Central memory CD4-positive, alpha-beta T cell (primary cell): ENCODE measurements at places on chromosomes 16 and 17.

- DNase-seq, result no peak
Measured at GRCh38 chr17:6374271-6374691, 60.6 kb downstream of the AIPL1 start.

DNA sequence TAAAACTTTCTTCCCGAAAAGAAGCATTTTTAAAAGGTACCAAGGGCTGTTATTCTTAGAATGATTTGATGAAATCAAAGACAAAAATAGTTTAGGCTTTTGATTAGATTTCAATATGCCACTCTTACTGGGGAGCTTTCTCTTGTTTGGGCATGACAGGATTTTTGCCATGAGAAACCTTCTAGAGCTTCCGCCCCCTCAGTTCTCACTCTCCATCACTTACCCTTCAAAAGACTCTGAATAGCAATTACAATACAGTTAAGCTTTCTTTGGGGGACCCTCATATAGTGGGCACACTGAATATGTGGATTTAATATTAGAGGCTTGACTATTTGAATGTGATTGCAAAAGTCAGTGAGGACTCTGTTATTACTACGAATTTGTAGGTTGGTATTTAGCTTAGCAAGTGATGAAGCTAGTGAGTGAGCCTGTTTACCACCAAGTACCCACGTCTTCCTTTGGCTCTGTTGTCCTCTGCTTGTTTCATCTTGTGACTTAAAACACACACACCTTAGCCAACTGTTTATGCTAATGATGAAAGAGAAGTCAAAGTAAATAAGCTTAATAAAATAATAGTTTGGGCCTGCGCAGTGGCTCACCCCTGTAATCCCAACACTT lies 158.7 kb upstream of the TBX2 start:
- DNase-seq, result no peak

DNA sequence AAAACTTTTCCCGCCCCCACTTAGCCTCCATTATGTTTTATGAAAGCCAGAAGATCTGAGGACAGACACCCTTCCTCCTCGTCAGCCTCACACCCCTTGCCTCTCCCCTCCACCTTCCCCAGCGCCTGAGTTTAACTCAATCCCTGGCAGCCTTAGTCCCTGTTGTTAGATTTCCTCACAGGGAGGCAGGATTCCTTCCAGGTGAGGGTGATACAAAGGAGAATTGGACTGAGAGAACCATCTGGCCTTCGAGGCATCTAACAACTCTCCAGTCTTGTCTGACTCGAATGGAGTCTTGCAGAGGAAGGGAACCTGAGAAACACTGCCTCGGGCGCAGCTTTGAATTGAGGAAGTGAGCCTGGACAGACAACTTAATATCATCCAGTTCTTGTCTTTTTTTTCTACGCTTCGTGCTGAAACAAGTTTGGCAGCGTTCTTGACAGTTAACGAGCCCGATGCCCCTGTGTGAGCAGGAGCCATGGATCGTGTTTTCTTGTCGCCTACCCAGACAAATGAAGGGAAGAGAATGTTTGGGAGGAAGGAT lies 1.3 kb upstream of the ZNF768 start:
- no peak for DNase-seq

DNA sequence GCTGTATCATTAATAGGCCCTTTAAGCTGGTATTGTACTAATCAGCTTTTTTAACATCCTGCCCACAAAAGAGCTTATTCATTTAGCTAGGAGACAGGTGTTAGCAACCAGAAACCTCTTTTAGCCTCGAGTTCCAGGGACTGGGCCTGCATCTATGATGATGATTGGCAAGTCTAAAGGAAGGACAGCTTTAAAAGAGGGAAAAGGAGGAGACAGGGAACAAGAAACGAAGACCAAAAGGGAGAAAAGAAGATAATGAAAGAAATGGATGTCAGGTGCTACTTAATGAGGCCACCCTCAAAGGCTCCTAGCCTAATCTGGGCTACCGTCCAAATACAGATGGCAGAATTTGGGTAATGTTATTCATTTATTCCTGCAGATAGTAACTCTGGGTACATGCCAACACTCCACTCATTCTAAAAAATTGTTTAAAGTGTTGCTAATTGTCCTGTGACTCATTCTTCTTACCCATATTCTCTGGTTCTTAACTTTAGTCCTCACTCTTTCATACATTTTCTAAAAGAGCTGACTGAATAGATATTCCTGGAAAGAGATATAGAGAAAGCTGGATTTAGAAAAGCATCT lies 18.7 kb upstream of the RFFL start:
- peak; percentile 8 for DNase-seq

GRCh38 chr17:41026715-41027471 lies at the start of gene KRTAP1-5:
KRTAP1-5 (minus strand) TSS chr17:41027208; CDS start chr17:41027155, 53 bp downstream.
- DNase-seq, result no peak

GRCh38 chr16:63442246-63442645 lies 1406.0 kb upstream of the CDH8 start:
- DNase-seq, result no peak

DNA sequence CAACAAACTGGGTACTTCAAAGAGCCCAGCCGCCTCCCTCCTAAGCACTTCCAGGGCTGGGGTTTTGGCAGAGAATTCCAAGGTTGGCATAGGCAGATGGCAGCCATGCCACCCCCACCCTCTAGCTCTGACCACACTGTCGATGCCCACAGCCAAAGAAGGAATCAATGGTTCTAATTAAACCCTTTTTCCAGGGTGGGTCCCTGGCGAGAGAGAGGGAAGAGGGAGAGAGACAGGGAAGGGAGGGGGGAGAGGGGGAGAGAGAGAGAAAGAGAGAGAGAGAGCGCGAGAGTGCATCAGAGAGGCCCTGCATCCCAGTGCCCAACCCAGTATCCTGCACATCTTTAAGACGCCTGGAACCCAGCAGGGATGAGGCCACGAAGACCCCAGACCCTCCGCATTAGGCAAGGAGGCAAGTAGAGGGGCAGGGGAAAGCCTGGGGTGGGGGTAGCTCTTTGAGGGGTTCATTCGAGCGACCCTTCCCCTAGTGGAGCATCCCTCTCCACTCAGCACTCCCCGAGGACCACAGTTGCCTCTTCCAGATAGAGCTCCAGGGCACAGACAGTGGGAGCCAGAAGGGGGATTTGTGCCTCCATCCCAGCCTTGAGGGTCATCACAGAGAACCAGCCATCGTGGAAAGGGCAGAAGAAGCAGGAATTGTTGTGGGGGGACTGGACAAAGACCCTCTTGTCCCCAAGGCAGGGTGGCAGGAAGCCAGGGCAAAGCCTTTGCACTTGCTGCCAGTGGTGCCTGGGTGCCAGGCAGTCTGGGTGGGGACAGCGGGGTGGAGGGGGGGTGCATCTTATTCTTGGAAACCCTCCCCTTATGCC lies 2.6 kb downstream of the SRCIN1 start:
- DNase-seq, result no peak

- DNase-seq, result no peak
Measured at GRCh38 chr17:80673152-80673920, 128.7 kb downstream of the RPTOR start.

- DNase-seq, result no peak
Measured at GRCh38 chr16:71464231-71464630, 2.2 kb upstream of the ZNF23 start.

DNA sequence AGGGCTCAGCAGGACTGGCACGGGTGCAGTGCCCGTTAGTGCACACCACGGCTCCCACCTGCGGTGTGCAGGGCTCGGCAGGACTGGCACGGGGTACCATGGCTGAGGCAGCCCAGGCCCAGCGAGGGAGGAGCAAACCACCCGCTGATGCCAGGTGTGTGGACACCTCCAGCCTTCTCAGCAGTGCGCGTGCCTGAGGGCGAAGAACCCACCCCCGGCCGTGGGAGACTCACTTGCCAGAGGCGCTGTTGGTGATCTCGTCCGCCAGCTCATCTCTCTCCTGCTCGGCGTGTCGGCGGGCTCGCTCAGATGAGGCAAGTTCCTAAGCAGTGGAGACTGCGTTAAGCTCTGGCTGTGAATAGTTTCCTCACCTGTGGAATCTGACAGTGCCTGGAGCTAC lies 45.4 kb downstream of the NDEL1 start:
- DNase-seq, result no peak

DNA sequence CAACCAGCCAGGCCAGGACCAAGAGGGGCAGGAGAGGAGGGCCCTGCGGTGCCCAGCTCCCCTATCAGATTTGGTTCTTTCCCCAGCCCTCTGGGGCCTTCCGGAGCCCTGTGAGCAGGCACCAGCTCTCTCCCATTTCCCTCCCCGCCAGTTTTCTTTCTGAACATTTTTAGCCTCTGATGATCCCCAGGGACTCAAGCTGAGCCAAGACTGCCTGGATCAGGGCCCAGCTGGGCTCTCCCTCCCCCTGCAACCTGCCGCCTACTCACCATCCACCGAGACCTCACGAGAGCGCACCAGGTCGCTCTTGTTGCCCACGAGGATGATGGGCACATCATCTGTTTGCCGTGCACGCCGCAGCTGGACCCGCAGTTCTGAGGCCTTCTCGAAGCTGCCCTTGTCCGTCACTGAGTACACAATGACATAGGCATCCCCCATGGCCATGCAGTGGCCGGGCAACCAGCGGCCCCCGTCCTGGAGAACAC lies 2.0 kb downstream of the RRAD start:
- DNase-seq, result no peak

DNA sequence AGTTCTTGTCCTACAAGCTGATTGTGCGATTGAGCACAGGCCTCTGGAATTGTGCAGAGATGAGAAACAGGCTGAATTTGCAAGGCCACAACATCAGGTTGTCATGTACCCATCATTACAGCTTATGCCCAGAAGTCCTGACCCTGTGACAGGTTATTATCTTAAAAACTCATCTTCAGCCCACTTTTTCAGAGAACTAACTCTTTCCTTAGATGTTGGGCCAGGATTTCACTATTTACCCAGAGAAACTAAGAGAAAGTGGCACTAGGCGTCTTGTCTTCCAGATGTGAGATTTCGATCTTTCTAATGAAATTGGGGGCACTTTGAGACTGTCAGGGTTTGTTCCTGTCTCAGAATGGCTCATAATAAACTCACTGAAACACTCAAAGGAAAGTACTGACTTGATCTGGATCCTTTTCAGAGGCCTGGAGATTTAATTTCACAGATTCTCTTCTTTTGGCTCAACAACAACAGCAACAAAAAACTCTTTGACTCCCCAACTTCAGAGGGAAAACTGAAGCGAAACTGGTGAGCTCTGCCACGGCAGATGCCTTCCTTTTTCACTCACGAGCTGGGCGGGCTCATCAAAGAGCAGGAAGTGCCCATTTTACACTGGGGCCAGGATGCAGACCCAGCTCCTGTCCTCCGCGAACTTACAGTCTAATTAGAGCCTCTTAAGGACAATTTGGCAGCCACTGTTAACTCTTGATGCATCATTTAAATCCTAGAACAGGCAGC lies 17.7 kb upstream of the SLC12A3 start:
- DNase-seq, result no peak

DNA sequence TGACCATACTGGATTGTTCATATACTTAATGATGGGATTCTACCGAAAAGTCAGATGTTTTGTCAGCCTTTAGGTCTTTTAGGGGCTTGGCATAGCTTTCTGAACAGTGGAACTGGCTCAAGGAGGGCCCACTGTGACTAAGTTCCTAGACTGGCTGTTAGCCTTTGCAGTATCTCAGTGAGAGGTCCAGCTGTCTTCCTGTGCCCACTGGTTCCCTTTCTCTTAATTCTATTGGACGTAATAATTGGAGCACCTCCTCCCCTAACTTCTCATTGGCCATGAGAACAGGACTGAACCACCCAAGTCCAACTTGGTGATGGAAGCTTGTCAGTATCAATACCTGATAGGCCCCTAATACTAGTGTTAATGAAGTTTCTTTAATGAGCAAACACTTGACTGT lies 13.5 kb downstream of the KPNA2 start:
- no peak for DNase-seq

DNA sequence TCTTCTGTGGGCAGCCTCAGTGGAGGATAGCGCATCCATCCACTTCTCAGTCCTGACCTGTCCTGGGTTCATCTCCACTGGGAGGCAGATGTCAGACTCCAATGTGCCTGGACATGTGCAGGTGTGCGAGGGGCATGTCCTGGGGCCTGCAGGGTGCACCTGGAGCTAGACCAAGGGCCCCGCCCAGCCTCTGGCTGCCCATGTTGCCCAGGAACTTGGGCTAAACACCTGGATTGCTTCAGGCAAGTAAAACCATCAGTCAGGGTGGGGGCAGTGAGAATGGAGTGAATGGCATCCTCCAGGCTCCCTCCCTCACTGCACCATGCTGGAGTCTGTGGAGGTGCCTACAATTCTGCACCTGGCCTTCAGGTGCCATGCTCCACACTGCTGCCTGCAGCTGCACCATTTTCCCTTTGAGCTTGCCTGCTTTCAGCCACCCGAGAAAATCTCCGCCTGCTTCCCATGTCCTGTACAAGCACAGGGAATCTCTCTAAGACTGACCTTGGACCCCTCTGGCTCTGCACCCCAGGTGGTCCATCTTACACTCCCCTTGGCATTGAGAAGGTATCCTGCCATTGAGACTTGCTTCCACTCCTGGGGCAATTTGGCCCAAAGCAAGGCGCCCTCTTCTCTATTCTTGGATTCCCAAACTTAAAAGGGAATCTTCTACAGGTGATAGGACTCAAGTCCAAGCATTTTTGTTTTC lies 2.1 kb upstream of the MFSD6L start:
- DNase-seq, result no peak

GRCh38 chr17:31780483-31780882 lies 78.6 kb downstream of the COPRS start:
- no peak for DNase-seq

DNA sequence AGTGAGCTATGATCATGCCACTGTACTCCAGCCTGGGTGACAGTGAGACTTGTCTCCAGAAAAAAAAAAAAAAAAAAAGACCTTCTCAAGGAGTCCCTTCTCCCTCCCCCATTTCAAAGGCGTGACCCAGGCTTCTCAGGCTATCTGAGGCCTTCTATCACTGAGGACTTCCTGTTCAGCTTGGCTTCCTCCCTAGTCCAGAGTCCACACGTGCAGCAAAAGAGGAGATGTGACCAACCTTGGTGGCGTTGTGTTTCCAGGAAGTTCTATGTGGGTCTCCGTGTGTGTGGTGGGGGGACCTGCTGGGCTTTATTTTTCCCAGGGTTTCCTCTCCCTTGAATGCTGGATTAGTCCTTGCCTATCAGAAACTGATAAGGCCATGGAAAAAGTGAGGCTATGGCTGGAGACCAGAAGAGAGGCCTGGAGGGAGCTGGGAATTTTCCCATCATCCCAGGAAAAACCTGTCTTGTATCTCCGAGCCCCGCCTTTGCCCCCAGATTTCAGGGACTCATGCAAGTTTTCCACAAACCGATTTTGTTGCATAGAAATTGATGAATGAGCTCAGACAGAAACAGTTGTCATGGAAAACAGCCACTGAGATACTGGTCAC lies 148.1 kb downstream of the SALL1 start:
- no peak for DNase-seq

DNA sequence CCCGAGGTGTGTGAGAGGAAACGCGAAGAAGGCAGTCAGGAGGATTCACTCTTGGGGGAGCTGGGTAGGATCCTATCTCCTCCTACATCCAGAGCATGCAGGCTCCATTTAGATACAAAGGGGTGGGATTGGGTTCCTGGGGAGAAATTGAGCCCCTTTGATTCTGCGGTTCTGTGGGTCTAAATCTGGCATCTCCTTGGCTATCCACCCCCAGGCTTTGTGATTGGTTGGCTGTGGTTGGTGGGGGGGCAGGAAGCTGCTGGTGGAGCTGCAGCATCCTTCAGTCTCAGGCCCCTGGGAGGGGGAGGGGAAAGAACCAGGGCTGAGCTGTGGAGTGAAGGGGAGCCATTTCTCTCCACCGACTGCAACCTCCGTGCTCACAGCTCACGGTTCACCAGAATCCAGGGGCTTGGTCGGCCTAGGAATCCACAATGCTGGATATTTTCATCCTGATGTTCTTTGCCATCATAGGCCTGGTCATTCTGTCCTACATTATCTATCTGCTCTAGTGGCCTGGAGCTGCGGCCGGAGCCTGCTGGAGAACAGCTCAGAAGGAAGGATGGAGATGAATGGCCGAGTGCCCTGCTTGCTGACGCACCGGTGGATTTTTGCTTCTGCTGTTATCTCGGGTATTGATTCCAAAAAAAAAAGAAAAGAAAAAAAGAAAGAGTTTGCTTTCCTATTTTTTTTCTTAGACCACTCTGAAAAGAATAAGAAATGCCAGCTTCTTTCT lies at the start of gene LASP1NB:
Gene LASP1NB (plus strand): TSS at position 352 of the 733 bp plus-strand sequence.
- no peak for DNase-seq
